Renal cortex interstitium (tissue), 15 donors: ENCODE measurements at places on chromosomes 2 and 18.

DNA sequence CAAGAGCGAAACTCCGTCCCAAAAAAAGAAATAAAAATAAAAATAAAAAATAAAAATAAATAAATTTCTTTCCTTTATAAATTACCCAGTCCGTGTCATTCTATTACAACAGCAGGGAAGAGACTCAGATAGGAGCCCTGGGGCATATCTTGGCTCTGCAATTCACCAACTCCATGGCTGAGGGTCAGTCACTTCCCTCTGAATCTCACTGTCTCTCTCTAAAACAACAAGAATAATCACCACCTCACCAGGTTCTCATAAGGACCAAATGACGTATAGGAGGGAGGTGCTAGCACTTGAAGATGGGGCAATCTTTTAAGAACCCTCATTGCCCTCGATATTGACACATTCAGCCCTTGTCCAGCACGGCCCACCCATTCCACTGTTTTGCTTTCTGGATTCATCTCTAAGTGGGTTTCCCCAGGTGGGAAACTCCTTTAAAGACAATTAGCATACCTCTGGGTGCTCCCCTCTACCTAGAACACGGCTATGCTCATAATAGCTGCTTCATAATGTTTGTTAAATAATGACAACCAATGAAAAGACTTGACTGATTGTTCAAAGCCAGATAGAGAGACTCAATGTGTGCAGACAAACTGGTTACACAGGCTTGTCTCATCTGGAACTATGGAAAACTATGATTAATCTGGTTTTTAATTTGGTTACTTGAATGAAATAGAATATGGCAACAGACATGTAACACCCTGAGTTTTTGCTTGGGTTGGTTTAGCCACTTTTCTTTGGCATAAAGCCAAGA lies 15.1 kb downstream of the MYCN start:
- no peak for DNase-seq

- no peak for DNase-seq
Measured at GRCh38 chr2:9889812-9890261, 46.6 kb downstream of the TAF1B start.

- DNase-seq = no peak
Measured at GRCh38 chr2:222891890-222892289, 31.1 kb downstream of the ACSL3 start.

GRCh38 chr18:10457767-10458166 lies 3.3 kb downstream of the APCDD1 start:
- no peak for DNase-seq

- DNase-seq = no peak
Measured at GRCh38 chr2:29983308-29983707, 61.9 kb upstream of the ALK start.

DNA sequence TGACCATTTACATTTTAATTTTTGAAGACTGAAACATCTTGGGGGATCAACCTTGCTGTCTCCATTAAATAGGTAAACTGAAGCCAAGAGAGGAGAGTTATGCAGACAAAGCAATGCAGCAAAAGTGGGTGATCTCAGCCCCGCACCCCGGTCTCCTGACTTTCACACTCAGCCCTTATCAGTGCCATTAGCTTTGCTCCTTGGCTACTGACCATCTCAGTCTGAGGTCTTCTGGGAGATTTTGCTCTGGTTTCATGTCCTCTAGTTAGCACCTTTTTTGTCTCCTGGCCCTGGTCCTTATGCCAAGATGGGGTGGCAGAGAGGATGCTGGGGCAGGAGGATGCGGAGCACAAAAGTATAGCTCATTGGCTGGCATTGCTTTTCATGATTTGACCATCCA lies 61.4 kb downstream of the SETBP1 start:
- DNase-seq = no peak

DNA sequence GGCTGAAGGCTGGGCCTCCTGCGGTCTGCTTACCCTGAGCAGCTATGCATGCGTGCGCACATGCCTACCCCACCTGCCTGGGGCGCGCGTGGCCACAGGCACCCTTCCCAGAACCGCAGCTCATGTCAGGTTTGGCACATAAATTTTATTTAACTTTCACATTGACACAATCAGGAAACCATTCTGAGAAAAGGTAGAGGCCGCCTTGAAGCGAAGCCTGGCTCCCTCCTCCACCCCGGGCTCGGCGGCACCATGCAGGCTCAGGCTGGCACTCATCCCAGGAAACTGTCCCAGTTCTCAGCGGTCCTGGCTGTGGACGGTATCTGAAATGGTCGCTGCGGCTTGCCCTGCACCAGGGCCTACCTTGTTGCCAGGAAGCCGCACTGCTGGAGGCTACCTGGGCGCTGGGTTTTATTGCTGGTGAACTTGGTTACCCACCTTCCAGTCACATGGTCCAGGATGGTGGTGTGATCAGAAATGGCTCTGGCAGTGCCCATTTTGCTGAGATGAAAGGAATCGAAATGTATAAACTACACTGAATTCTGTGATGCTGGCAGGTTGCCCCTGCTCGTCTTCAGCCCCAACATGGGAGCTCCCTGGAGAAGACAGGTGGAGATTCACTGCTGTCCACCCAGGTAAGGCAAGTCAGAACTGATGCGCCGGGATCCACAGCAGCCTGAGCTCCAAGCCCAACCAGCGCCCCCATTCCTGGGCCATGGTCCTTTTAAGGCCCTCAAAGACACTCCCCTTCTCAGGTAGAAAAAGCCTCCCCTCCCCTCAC lies 25.5 kb downstream of the CHST10 start:
- DNase-seq = no peak

DNA sequence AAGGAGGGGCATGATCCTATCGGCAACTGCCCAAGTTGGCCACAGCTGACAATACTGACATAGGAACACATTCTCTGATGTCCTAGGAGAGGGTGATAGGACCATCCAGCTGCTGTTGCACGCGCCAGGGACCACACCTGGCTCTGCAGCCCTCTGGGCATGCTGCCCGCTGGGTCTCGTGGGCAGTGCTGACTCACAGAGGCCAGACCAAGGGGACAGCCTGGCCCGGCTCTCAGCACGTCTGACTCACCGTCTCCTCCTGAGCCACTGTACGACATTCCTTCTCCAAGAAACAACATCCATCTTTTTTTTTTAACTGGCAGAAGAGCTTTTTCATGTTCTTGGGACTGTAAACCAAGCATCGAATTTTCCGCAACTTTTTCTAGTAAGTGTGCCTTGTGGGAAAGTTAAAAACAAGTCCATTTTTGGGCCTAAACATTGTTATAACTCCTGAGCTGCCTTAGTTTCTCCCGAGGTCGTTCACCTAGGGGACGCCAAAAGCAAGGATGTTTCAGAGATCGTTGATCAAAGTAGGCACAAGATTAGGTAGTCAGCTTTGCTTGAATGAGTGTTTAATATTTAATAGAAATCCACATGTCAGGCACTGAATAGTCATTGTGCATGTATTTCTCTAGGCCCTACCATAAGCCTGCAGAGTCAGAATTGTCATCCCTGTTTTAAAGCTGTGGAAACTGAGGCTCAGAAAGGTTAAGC lies 100.3 kb downstream of the TTC32 start:
- DNase-seq = peak; percentile 14

DNA sequence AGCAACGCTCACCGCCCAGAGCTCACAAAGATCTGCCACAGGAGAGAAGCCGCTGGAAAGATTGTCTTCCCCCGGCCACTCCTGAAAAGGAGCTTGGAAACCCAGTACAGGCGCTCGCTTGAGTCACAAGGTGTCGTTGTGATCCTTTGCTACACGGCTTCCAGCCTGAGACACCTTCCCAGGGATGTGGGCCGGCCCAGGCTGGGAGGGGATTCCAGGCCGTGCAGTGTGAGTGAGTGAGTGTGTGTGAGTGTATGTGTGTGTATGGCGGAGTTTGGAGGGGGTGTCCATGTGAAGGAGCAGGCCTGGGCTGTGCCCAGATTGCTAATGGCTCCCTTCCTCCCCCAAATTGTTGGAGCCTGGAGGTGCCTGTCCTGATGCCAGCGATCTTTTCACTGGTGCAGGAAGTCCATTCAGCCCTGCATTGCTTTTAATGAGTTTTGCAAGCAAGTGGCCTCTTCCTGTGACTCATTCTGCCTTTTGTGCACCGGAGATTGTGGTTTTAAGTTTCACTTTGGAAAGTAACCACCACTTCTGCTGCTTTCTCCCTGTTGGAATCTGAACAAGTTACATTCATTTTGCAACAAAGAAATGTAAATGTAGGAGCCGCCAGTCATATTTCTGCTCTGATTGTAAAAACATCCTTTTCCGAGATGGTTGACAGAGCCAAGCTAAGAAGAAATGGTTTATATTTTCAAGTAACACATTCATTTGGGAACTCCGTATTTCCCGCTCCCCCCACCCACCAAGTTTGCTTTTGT lies 83.7 kb downstream of the LPIN1 start:
- DNase-seq = peak; percentile 77

- DNase-seq = no peak
Measured at GRCh38 chr2:73021371-73022010, 50.0 kb downstream of the SFXN5 start.

GRCh38 chr18:42931491-42931890 lies 184.0 kb downstream of the RIT2 start:
- DNase-seq = peak; percentile 9

- no peak for DNase-seq
Measured at GRCh38 chr2:225002039-225002655, 40.1 kb downstream of the DOCK10 start.

- no peak for DNase-seq
Measured at GRCh38 chr2:134623796-134624195, 95.0 kb downstream of the TMEM163 start.

GRCh38 chr18:74478880-74479279 lies 17.3 kb upstream of the CNDP2 start:
- no peak for DNase-seq

- DNase-seq = no peak
Measured at GRCh38 chr2:74097574-74097973, 50.1 kb downstream of the BOLA3 start.

DNA sequence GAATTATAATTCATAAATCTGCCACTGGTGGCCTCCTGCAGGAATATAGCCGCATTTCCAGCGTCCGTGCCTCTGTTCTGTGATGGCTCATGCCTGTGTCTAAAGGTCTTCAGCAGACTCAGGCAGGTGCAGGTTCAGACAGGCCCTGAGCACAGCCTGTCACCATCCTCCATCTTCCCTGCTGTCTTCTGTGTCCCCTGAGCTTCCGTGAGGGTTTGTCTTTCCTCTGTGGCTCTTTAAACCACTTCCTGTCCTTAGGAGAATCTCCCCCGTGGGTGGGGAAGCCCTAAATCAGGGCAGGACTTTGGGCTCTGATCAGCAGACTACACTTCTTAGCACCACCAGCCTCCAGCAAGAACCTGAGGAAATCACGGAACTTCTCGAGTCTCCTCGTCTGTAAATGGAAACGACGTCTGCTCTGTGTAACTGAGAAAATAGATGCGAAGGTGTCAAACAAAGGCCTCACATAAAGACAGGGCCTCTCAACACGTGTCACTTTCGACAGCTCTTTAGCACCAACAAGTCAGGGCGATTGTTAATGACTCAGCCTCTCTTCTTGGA lies 24.1 kb upstream of the NFATC1 start:
- no peak for DNase-seq

DNA sequence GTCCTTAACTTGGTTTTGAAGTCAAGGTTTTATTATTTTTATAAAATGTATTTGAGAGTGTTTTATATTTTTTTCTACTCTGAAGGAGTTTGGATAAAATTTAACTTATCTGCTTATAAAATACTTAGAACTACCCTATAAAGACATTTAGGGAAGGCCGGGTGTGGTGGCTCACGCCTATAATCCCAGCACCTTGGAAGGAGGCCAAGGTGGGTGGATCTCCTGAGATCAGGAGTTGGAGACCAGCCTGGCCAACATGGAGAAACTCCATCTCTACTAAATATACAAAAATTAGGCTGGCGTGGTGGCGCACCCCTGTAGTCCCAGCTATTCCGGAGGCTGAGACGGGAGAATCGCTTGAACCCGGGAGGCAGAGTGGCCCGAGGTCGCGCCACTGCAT lies 486.4 kb downstream of the DSC3 start:
- no peak for DNase-seq

GRCh38 chr2:232250246-232251175 lies 128.0 kb upstream of the ALPP start:
- DNase-seq = no peak

DNA sequence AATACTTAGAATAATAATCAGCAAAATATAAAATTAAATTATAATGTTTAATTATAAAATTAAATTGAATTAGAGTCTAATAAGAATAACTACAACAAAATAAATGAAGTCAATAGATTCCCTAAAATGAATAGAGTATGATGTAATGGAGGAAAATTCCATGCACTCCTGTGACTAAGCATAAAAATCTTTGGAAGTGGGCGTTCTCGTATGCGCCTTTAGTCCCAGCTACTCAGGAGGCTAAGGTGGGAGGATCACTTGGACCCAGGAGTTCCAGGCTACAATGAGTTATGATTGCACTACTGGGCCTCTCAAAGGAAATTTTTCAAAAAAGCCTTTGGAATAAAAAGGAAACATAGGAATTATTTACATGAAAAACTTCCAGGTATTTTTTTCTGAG lies 955.4 kb upstream of the POU3F3 start:
- no peak for DNase-seq
